ENCODE measurements at places on chromosomes 3 and 15. TPM values are rescaled to one million over a fixed set of nuclear protein-coding genes. Genes with fewer than 3 reads are reported as not detected.

GATA2 gene
- total RNA-seq = 16.4 TPM

- H3K27me3 ChIP-seq = no peaks in the 10 kb centered on the region
- no peak overlapping the region for H3K27ac ChIP-seq
- DNase-seq = no peak
- no peaks in the 10 kb centered on the region for H3K4me1 ChIP-seq
- H3K4me3 ChIP-seq = no peak overlapping the region
These were observed 310.9 kb downstream of the MFSD1 start for GRCh38 chr3:159112724-159113123.

IQCF5 gene
- not detected for total RNA-seq

C3orf85 gene
- total RNA-seq = not detected
